Upper lobe of right lung (tissue), 1 donor: ENCODE measurements at places on chromosomes 12 and 14. TPM values are rescaled to one million over a fixed set of nuclear protein-coding genes. Genes with fewer than 3 reads are reported as not detected.

The SLCO1B1 gene
- not detected for total RNA-seq

The MGAT4C gene
- 0.67 TPM for total RNA-seq

The NRDE2 gene
- total RNA-seq = 22.2 TPM

The BTBD7 gene
- total RNA-seq = 38.2 TPM

The ADGRD1 gene
- 113 TPM for total RNA-seq

The TAS2R50 gene
- total RNA-seq = 0.55 TPM

The NINJ2 gene
- total RNA-seq = 23.4 TPM

The SYT10 gene
- total RNA-seq = not detected

The CLEC4A gene
- total RNA-seq = 8.3 TPM
